ENCODE measurements at places on chromosomes 4 and X.

DNA sequence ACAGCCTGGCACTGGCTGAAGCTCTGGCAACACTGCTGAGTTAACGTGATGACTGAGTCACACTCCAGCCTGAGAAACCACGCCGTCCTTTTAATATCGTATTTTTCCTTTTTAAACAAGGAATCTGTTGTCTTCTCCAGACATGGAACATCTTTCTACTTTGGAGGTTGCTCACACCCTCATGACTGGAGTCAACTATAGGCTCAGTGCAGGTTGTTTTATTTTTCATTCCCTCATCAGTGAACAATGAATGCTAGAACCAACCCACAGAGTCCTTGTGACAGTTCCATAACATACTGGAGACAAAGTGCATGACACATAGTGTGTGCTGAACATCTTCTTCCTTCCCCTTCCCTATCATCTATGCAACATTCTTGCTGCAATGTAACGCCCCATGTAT is 76.8 kb upstream of the CPEB2 start:
- DNase-seq = no peak

DNA sequence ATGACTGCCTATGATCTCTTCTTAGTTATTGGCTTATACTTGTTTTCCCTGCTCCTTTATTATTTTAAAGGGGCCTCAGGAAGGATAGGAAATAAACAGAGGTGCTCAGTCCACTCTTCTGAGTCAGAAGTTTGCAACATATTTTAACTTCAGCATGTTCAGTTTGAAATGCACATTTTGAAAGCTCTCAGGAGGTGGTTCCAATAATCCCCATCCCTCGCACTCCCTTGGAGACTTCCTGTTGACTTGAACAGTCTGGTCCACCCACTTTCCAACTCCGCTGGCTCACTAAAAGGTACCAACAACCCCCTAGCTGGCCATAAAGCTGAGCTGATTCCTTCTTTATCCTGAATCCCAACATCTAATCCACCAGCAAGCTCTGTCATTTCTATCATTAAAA is 78.3 kb upstream of the DUSP21 start:
- DNase-seq = no peak

- DNase-seq = no peak
These were observed 447.5 kb upstream of the RASGEF1B start for GRCh38 chr4:81919223-81919622.

DNA sequence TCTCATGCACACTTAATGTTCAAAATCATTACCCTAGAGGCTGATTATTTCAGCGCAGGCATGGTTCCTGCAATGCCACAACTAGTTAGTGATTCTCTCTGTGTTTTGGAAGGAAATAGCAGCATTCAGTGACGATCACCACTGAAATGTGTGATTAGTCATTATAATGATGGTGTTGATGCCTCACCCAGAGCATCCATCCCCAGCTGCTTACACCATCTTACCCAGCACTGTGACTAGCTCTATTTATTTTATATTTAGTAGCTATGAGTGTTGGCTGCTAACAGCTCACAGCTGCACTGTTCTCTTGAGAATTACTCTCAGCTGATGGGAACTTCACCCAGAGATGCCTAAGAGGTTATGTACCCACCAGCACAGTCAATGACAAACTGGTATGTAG is 60.5 kb upstream of the TSPAN7 start:
- no peak for DNase-seq

DNA sequence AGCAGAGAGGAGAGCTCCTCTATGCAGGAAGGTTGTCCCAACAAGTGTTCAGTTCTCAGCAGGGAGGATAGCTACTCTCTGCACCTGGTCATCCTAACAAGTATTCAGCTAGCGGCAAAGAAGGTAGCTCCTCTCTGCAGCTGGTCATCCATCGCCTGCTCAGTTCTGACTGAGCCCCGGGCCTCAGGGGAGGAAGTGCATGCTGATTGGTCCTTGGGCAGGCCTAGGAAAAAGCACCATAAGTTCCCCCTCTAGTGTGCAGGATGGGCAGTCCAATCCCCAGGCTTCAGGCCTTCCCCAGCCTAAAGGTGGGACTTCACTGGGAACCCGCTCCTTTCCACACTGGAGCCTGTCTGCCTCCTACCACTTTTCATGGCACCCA is 4.4 kb upstream of the FBXW7 start:
- no peak for DNase-seq

DNA sequence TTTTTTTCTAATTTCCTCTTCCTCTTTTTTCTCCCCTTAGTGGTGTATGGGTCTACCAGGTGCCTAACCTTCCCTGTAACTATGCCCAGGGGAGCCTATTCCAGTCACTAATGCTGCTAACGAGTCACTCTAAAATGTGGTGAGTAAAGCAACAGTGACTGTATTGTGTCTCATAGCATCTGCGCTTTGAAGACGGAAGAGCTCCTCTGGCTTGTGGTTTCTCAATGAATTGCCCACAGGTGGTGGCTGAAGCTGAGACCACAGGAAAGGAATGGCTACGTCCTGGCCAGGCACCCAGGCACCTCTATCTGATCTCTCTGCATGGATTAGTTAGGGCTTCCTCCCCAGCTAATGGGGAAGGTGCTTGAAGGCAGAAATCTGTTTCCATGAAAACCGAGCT is 763.5 kb upstream of the FRG1 start:
- DNase-seq = peak; percentile 47

DNA sequence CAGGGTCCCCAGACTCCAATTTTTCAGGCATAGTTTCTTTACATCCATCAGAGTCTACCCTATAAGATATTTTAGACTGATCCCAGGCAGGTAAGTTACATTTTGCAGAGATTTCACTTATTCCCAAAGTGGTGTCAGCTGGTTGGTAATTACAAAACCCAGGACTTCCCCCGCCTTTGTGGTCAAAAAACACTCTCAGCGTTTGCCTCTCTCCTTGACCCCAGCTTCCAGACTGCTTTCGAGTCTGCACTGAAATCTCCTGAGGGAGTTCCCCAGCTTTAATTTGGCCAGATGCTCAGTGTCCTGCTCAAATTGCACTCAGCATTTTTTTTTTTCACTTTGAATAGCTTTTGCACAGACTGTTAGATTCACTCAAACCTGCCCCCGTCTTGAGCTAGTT is 11.2 kb upstream of the AMOT start:
- peak; percentile 34 for DNase-seq

DNA sequence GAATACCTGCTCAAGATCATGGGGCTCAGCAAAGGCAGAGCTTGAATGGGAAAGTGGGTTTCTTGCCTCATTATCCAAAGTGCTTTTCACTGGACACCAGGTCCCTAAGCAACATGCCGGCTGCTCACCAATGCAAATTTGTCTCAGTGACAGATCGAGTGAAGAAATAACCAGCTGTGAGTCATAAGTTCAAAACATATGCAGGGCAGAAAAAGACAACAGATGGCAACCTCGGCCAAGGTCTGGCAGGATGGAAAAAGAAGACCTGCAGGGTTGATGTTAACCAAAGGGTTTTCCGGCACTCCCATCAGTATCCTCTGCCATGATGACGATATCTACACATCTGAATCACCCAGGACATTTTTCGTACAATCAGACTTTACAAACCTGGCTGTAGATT is 124.1 kb downstream of the AFAP1 start:
- no peak for DNase-seq

DNA sequence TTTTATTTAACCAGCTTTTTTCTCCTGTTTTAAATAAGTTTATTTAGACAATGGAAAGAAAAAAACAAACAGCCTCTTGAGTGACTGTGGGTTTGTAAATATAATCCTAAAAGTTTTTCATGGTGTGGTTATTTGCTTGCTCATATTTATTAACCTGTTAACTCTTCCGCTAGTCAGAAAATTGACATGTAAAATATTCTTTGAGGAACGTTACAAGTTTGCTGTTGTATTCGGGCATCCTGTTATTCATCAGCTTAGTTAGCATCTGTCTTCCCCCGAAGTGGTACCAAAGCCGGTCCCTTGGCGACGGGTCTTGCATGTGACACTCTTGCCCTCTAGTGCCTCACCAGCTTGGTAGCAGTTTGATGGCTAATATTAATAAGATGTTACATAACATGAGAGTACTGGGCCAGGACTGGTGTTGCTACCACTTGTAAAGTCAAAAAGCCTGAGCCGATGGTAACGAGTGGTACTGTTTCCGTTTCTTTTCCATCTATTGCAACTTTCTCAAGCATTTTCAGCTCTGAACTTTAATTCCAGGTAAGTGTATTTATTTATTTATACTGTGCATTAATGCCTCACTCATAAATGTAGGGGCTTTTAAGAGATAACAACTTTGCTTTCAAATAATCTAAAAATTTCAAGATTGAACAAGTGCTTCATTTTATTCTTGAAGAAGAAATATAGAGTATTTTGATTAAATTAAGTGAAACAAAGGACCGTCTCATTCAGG is at the start of gene NDST3:
Gene NDST3, plus strand, starts transcription at position 434 of the 733 bp plus-strand sequence. CDS start 19,425 bp downstream, outside the sequence.
- DNase-seq = peak; percentile 34

GRCh38 chr4:188728359-188728758 is 589.1 kb downstream of the TRIML1 start:
- DNase-seq = no peak

- DNase-seq = no peak
These were observed 28.6 kb downstream of the CXCL13 start for GRCh38 chr4:77634132-77634785.

DNA sequence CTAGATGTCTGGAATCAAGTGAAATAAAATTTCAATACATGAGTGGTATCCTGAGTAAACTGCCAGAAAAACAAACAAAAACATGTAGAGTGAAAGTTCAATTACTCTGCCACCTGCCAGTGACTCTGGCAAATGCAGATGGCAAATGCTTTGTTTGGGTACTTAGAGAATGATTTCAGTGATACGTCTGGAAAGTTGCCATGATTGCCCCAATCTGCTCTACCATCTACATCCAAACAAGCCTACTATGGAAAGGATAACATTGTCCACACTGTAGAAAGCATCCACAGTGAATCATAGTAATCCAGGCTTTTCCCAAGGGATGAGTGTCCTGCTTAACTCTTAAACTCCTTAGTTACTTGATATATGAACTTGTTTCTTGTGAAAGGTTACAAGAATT is 3.4 kb downstream of the SPATA4 start:
- DNase-seq = no peak

DNA sequence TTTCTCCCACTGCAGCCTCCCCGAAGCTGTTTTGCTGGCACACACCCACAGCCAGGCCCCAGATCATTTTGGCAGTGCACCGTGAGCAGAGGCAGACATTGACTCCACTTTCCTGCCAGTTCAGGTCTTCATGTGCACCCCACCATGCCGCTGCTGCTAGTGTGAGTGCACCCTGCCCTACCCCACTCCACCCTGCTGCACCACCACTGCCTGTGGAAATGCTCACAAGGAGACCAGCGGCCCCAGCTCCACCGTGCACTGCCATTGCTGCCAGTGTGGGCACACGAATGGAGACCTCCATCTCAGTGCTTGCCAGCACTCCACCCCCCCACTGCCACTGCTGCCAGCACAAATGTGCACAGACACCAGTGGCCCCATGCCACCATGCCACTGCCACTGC is 277.6 kb upstream of the ZC4H2 start:
- no peak for DNase-seq

DNA sequence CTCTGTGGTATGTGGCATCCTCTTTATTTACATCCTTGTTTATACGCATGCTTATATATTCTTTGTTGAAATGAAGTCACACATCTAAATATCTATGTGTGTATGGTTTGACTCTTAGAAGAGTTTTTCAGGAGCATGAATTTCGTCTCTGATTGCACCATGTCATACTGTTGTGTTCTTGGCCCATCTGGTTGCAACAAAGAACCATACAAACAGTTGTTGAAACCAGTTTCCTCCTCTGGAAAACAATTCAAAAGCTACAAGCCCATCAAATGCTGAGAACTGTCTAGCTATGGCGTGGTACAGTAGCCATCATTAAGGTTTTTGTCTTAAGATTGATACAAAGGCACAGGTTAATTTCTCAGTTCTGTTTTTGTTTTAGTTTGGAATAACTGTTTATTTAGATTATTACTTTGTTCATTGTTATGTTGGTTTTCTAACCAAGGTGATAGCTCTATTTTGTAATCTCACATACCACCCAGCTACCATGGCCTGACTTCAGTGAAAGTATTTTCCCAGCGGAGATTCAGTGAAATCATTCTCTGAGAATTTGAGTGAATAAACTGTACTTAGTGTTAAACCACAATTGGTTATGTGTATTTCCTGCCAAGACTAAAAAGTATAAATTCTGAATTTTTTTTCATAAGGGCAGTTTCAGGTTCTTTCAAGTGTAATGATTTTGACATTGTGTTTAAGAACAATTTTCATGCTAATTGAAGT is 91.0 kb downstream of the ARHGAP24 start:
- DNase-seq = no peak

- DNase-seq = no peak
These were observed 102.9 kb downstream of the COX18 start for GRCh38 chr4:72966652-72967051.

DNA sequence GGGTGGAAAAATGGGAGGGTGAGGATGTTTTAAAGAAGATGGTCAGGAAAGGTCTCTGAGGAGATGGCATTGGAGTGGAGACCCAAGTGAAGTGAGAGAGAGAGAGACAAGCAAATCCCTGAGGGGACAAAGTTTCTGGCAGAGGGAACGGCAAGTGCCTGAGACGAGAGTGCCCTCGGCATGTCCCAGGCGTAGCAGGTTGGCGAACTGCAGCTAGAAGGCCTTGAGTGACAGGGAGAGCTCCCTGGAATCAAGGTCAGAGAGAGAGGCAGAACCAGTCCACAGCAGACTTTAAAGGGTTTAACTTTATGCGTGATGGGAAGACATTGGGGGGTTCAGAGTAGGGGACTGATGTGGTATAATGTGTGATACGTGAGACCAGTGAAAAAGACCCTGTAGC is 150.2 kb upstream of the HAND2 start:
- DNase-seq = no peak

- DNase-seq = no peak
These were observed 29.2 kb upstream of the CABS1 start for GRCh38 chr4:70305601-70306000.

- no peak for DNase-seq
These were observed 133.8 kb upstream of the TACR3 start for GRCh38 chr4:103853627-103854026.

GRCh38 chr4:99615170-99615820 is 40.7 kb downstream of the MTTP start:
- no peak for DNase-seq

GRCh38 chr4:124173912-124174311 is 538.6 kb downstream of the ANKRD50 start:
- no peak for DNase-seq

- peak; percentile 48 for DNase-seq
These were observed 102.6 kb upstream of the PRKX start for GRCh38 chrX:3815896-3816664.

- DNase-seq = peak; percentile 4
These were observed 278.3 kb downstream of the INPP4B start for GRCh38 chr4:142567620-142568451.

DNA sequence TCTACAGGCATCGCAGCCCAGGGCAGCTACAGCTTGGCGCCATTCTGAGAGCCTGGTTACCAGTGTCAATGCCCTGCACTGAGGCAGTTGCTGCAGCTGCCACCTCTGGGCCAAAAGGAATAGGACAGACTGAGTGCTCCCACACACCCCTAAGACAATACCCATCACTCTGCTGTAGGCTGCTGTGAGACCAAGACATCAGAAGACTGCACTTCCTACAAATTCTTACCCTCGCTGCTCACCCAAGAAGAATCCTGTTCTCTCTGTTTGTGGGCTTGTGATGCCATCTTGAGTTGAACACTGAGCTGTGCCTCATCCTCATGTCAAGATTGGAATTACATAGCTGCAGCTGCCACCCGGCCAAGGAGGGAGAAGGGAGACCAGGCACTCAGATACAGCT is 1847.0 kb upstream of the PCDH10 start:
- DNase-seq = no peak

- no peak for DNase-seq
These were observed 349.8 kb downstream of the UNC5C start for GRCh38 chr4:95198961-95199360.

GRCh38 chr4:148258535-148258934 is 183.7 kb downstream of the NR3C2 start:
- no peak for DNase-seq

Measured in RPMI8226 (cell line).